ENCODE measurements at places on chromosomes 3 and 15.

GRCh38 chr15:81785181-81785580 is 260.6 kb downstream of the MEX3B start:
- no peak for DNase-seq

DNA sequence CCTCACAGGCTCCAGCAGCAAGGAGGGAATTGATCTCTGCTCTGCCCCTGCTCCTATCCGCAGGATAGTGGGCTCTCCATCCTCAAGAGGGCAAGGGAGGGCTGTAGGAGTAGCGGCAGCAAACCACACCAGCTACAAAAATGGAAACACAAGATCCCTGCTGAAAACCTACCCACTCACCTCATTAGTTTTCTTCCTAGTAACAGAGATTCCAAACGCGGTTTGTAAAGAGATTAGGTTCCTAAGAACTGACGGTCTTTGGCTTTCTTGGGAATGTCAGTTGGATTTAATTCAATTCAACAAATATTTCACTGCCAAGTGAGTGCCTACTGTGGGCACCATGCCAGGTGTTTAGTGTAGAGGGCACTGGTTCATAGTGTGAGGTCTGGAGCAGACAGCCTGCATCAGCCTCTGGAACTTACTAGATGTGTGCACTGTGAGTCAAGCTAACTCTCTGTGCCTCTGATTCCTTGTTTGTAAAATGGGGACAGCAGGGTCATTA is 84.7 kb downstream of the MRPL46 start:
- DNase-seq = no peak

DNA sequence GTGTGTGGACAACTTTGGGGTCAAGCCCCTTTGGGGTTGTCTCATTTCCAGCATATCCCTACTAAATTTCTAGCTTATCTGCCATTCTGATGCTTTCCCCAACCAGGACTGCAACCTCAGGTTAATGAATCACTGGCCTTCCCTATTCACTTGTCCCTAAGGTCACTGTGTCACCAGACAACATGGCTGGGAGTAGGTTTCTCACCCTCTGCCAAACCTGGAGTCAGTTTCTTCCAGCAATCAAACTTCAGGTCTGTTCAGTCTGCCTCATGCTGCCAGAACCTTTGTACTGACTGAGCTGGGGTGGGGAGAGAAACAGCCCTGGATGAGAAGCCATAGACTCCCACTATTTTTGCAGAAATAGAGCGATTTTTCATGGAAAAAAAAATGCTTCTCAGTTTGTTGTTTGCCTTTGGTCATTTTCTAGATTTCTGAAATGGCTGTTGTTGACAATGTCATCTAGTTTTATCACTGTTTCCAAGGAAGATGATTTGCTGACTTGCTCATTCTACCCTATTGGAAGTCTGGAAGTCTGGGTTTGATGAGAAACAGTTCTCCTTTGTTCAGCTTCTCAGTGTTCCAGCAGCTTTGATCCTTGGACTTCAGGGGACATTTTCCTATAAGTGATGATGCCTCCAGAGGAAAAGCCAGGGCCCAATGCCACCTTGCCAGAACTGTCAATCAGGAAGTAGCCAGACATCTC is 74.8 kb upstream of the IL12A start:
- DNase-seq = no peak

DNA sequence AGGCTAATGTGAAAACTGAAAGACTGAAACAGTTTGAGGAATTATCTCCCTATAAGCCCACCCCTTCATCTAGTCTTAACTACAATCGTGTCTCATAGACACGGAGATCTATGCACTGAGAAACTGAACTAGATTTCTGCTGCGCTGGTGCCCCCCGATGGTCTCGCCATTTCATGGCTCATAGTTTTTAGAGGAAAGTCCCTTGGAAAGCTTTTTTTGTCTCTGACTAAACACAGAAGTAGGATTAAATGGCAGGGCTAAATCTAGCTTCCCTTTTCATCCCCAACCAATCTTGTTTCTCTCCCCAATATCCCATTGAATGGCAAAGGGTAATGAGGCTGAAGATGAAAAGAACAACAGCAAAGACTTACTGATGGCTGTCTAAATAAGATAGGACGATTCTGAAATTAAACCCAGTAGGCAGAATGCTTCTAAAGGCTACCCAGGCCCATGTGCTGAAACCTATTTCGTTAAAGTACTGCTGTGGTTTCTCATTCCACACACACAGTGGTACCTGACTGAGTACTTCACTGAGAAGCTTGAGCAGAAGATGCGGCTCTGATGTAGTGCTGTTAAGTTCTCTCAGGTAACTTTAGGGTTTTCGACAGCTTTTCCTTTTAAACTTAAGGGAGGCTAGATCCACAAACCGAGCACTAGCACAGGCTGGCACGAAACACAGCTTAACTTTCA is 142.7 kb downstream of the GADL1 start:
- peak; percentile 12 for DNase-seq

- no peak for DNase-seq
Measured at GRCh38 chr15:79009379-79009778, 64.5 kb upstream of the CTSH start.

- DNase-seq = no peak
Measured at GRCh38 chr15:39144613-39145499, 436.0 kb upstream of the THBS1 start.

- no peak for DNase-seq
Measured at GRCh38 chr3:141050576-141051442, at the start of gene SPSB4. Gene SPSB4 (plus strand): TSS chr3:141051347. CDS start chr3:141066105, 14,758 bp downstream.

DNA sequence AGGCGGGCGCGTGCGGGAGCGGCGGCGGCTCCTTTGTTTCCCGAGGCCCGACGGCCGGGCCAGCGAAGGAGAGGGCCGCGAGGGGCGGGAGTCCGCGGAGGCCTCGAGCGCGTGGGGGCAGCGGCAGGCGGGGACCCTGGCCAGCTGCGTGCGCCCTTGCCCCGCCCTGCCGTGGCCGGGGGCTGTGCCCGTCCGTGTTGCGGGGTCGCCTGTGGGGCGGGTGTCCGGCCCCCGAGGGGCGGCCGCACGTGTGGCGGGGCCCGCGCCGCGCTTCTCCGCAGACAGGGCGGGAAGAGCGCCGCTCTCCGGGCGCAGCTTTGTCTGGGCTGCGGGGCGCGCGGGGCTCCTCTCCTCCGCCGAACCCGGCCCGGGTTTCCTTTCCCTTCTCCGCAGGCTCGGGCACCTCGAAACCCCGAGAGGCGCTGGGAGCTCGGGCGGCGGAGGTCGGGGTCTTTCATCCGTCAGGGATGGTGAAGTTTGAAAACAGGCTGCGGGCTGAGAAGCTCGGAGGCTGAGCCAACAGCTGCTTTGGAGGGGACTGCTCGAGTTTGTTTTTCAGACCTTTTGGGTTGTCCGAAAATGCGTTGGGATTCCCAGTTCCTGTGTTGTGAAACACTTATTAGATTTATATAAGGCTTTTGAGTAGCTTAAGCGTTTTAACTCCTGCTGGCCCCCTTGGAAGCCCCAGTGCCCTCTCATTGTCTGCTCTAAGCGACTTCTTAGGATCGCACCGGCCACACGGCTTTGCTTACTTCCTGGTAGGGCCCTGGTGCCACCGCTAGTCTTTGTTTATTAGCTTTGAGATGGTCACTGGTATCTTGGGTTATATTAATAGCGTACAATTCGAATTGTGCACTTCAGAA is 817 bp downstream of the USP3 start:
- peak; percentile 60 for DNase-seq

- no peak for DNase-seq
Measured at GRCh38 chr3:194045289-194045688, 90.7 kb upstream of the HES1 start.

- DNase-seq = no peak
Measured at GRCh38 chr3:131701153-131701770, 198.5 kb upstream of the MRPL3 start.

GRCh38 chr3:5568451-5568850 is 380.9 kb downstream of the EDEM1 start:
- DNase-seq = no peak

- no peak for DNase-seq
Measured at GRCh38 chr3:150106740-150107428, 136.2 kb upstream of the PFN2 start.
